Activated CD8-positive, alpha-beta memory T cell treated with anti-CD3 and anti-CD28 coated beads for 1 hour (primary cell): ENCODE measurements at places on chromosomes 3 and 15.

DNA sequence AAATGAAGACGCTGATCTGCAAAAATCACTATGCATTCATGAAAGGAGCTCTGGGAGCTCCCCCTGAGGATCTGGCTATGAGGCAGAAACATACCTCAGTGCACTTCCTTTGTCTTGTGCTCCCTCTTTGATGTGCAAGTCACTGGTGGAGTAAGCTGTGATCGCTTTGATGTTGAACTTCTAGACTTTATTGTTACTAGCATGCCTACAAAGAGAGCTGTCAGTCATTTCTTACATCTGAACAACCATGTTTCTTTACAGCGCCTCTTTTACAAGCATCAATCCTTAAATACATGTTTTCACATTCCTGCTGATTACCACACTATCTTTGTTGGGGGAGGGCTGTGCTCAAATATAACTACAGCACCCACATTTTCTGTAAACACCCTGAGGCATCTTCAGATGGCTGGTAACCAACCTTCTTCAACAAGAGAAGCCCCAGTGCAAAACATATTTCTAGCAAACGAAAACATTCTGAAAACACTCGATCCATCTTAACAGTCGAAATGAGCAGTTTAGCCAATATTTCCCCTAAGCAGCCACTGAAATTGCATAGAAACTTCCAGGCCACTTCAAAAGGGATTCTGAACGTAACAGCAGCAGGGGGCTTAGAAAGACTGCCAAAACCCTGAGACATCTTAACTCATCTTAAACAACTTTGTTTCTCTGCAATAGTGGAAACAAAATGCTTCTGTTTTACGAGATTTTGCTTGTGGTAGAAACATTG lies 101.9 kb upstream of the ICE2 start:
- DNase-seq: no peak

DNA sequence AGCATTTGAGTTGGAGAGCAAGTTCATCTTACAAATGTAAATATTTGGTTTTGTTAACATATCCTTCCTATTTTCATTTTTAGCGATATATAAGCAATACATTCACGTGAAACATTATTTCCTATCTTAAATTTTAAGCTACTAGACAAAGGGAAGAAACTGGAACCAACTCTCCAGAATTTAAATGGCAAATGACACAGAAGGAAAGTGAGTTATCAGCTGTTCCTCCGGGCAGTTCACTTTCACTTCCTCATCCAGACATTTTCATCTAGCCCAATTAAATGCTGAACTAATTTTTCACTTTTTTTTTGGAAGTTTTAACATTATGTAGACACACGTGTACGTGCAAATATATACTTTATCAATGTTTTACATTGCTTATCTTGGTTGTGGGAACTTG lies 58.7 kb downstream of the MORC1 start:
- no peak for DNase-seq

DNA sequence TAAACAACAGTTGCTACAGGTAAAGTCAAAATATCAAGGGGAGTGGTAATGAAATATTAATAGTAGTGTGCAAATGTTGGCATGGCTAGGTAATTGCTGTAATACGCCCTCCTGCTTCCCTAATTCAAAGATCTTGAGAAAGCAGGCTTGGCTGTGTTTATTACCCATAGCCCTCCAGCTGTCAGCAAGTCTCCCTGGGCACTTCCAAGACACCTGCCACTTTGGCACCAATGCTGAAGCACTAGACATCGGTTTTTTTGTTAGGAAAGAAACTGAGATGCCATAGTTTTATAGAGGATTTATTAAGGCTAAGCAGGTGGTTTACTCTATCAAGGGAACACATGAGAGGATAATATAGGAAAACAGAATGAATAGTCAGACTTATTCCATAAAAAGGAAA lies 64.4 kb downstream of the P2RY1 start:
- no peak for DNase-seq

DNA sequence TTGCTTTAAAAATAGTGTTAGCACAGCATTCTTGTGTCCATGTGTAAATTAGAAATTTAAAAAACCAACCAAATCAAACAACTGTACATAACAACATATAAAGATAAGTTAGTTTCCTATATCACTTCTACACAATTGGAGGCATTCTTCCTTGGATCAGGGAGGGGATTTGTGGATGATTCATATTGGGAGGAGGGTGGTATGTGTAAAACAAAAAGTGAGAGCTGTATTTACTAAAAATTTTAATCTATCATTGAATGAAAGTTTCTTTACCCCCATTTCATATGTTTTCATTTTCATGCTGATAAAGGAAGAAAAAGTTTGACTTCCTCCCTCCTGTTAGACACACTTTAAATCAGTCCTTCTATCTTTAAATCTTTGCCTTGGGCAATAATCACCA lies 325.0 kb downstream of the SATB1 start:
- DNase-seq: no peak

DNA sequence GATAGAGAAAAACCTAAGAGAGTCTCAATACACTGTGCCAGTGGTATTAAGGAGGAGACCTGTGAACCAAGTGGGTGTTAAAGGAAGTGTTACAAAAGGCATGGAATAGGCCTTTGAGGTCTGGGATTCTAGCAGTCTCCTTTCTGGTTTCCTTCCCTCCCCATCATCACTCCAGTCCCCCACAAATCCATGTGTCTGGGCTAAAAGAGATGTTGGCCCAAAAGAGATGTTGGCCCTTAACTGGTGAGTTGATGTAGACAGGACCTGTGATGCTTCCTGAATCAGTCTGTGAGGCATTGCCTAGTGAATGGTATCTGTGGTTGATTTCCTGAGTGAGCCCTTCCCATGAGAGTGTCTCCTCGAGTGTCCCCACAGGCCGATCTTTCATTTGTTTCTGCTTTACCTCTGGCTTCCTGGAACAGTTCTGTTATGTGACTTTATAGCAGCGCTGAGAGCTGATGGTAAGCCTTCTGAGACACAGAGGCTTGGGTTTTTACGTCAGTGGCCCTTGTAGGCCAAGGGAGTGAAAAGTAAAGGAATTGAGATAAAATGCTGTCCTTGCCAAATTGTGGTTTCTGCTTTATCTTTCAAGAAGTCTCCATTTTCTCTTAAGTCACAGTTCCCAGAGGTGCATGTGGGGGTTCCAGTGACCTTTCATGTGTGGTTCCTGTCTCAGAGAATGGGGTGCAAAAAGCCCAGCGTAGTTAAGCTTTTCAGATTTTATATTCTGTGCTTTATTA lies 87.8 kb downstream of the KLHL25 start:
- DNase-seq: no peak
